ENCODE measurements at places on chromosomes 5 and 9.

GRCh38 chr5:95770830-95771708 is 39.9 kb downstream of the RHOBTB3 start:
- no peak for DNase-seq

- DNase-seq: peak; percentile 60
Measured at GRCh38 chr5:125410537-125411070, 664.2 kb upstream of the ZNF608 start.

GRCh38 chr9:86098824-86099700 is at the start of gene GOLM1:
Gene GOLM1 (minus strand): TSS chr9:86099558. CDS start chr9:86079320, 20,238 bp downstream.
- DNase-seq: peak; percentile 90

GRCh38 chr9:127561491-127562278 is 50.4 kb upstream of the STXBP1 start:
- peak; percentile 99 for DNase-seq

- DNase-seq: no peak
Measured at GRCh38 chr5:144979516-144980264, 809.0 kb downstream of the KCTD16 start.

GRCh38 chr5:18749763-18750162 is 1115.5 kb downstream of the TAF11L14 start:
- DNase-seq: no peak

GRCh38 chr5:129554134-129554904 is 94.2 kb downstream of the ADAMTS19 start:
- no peak for DNase-seq

- no peak for DNase-seq
Measured at GRCh38 chr5:181138258-181138657, 7.3 kb upstream of the OR2V1 start.

DNA sequence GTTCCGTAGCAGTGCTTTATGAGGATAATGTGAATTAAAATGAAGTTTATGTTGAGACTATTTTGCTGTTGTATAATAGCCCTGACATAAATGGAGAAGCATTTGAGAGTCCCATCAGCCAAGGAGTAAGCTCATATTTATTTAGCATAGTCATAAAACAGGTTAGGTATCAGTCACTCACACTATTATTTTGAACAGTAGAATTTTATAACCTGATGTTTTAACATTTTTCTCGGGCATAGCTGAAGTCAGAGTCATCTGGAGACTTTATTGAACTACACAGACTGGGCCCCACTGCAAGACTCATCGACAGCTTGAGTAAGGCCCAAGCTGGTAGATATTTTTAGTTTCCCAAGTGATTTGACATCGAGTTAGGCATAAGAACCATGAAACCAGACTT is 620.3 kb upstream of the WWC1 start:
- DNase-seq: no peak

DNA sequence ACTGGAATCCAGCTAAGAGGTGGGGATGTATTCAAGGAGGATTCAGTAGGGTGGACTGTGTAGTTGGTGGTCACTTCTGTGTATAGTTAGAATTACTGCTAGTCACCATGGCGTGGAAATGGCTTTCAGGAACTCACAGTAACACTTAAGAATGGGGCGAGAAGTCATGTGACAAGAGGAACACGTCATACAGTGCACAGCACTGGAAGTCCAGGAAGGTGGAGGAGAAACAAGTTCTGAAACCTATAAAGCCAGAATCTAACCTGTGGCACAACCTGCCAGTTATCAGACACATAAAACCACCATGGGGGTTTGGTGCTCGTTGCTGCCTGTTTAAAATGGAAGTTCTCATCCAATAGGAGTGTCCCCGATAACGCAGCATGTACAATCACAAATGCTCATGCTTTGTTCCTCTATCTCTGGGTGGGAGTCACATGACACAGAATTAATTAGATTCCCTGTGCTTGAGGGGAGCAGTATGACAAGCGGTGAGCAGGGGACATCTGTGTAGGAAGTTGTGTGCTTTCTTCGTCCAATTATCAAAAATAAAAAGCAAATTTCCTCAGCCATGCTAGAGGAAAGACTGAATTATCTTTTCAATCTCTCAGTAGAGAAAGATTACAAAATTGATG is 193.0 kb downstream of the SPOCK1 start:
- no peak for DNase-seq

DNA sequence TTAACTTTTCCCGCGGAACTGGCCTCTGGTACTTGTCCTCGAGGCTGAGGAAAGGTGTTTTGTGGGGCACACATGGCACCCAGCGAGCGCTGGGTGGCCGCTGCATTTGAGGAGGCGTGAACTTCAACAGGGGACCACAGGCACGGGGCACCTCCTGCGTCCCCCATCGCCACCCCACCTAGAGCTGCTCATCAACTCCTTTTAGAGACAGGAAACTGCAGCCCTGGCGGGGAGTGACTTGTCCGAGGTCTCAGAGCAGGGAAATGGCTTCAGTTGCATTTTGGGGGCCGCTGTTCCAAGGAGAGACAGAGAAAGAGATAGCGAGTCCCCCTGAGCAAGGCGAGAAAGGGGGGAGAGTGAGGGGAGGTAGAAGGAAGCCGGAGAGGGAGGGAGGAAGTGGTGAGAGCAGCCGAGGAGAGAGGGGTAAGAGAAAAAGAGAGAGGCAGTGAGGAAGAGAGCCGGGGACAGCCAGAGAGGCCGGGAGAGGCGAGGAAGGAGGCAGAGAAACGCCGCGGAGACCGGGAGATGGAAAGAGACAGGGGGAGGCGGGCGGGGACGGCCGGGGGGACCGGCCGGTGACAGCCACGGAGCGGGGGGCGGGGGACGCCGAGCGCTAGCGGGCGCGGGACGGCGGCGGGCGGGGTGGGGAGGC is 12.5 kb upstream of the LHX2 start:
- peak; percentile 35 for DNase-seq

GRCh38 chr9:37953775-37954437 is 50.0 kb upstream of the SLC25A51 start:
- DNase-seq: peak; percentile 89

DNA sequence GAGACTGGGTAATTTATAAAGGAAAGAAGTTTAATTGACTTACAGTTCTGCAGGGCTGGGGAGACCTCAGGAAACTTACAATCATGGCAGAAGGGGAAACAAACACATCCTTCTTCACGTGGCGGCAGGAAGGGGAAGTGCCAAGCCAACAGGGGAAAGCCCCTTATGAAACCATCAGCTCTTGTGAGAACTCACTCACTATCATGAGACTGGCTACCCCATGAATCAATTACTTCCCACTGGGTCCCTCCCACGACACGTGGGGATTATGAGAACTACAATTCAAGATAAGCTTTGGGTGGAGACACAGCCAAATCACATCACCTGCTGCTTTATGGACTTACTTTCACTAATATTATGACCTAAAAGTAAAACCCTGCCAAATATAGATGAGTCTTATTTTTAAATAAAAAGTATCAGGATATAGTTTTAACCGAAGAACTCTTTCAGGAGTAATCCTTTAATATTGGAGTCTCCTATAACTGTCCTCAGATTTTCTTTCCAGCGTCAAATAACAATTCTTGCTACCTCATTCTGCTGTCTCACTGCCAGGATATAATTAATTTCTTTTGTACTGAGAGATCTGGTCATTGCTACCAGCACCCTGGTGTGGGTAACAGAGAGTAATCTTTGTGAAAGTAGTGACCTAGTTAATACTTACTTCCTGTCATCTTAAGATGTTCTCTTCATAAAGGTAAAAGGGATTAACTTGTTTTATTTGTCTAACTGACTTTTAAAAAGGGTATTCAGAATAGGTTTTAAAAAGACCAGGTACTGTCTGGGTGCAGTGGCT is 68.6 kb downstream of the NLN start:
- DNase-seq: no peak

- no peak for DNase-seq
Measured at GRCh38 chr5:145902421-145902820, 29.6 kb upstream of the GRXCR2 start.

GRCh38 chr5:58675341-58675740 is 92.5 kb downstream of the RAB3C start:
- DNase-seq: no peak

DNA sequence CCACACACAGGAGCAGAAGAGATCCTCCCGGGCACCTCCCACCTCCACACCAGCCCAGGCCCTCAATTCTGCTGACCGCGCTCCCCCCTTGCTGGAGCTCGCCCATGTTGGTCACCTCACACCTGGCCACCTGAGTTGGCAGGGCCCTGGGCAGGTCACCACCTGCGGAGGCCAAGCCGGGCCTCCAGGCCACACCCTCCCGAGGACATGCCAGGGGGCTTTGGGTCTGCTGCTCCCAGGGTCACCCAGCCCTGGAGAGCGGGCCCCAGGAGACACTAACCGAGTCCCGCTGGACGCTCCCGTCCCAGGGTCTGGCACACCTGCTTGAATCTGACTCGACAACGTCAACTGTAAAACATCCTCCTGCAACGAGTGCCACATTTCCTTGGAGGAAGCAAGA is 2.1 kb downstream of the SOHLH1 start:
- no peak for DNase-seq

- DNase-seq: no peak
Measured at GRCh38 chr5:2570586-2570985, 180.9 kb downstream of the IRX2 start.

DNA sequence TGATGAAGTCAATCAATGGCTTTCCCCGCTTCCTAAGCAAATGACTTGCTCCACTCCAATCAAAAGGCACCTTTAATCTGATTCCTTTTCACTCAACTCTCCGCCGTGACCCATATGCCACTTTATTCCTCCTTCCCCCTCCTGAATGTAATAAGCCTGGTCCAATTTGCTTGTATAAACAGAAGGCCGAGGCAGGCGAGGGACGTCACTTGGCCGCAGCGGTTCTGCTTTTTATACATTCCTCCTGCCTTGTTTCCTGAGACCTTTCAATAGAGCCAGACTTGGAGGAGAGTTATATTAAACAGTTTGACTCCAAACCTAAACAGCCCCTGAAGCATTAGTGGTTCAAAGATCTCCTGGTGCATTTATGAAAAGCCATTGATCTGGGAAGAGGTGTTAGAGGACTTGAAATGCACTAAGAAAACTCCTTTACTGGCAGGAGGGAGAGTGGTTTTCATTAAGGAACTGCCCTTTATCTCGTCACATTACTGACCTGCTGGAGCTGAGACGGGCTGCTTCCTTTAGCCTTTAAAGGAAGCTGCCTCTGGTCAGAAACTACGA is 273.4 kb downstream of the SLIT3 start:
- peak; percentile 58 for DNase-seq

DNA sequence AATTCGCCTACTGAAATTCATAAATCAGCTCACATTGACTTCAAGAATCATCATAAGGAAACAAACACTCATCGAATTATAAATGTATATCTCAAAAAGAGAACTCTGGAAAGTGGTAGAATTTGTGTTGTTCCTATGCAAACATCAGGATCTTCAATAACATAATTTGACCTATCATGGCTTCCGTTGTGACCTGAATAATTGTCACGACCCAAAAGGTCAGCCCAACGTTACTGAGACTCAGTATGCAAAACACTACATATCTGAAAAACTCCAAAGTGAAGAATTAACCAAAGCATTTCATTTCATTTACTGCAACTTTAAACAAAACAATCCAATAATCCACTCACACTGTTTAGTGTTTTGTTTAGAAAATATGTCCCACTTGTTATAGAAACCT is 1.2 kb downstream of the RAPGEF6 start:
- DNase-seq: no peak

DNA sequence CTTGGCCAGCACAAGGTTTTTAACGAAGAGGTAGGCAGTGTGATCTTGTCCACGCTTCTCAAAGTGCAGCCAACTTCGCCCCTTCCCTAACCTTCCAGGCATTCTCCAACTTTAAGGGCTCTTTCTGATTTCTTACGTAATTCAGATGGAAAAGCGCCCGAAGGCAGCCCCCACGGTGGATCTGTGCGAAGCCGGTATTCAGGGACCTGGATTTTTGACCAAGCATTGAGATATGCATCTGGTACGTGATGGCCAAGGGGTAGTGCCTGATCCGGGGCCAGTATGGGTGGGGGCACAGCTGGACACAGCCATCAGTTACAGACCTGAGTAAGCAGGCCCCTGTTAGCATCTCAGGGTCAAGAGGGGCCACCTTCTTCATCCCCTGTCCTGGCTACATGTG is 80.0 kb downstream of the AMBP start:
- DNase-seq: no peak

- DNase-seq: peak; percentile 60
Measured at GRCh38 chr5:143354025-143354424, 49.5 kb downstream of the NR3C1 start.

Measured in astrocyte of the hippocampus (primary cell).